ENCODE measurements at places on chromosomes 2 and 18.

DNA sequence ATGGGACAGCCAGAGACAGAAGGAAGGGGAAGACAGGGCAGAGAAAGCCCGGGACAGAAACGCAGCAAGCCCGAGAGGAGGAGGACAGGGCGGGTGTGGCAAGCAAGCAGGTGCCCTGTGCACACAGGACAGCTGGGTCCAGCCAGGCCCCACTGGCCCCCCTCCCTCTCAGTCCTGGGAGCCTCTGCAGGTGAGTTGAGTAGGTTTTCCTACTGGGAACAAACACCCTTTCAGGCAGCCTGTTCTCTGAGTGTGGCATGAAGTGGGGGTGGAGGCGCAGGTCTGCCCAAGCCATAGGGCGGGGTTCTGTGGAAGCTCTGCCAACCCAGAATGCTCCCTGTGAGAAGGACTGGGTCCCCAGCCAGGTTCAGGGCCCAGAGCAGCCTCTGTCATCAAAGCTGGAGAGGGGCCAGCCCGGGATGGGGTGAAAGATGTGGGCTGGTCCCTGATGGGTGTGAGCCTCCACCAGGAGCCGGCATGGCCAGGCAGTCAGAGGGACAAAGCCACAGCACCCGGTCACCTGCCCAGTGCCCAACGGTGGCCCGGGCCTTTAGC is 129.4 kb downstream of the TFCP2L1 start:
- DNase-seq = no peak

DNA sequence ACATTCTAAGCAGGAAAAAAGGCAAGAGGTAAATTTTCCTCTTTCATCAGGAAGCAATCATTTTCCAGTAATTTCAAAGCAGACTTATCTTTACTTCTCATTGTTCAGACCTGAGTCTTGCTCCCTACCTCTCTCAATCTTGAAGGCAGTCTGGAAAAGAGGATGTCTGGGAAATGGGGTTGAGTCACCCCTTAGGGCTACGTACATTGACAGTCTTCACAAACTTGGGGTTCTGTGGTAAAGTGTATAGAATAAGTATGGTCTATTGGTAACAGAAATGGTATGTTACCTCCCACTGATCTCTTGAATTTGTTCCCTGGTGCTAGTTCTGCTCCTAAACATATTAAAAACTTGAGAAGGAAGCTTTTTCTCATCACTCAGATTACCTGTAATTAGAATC is 361.3 kb downstream of the SS18 start:
- no peak for DNase-seq

- no peak for DNase-seq
Measured at GRCh38 chr2:147826278-147827087, 18.3 kb upstream of the ACVR2A start.

DNA sequence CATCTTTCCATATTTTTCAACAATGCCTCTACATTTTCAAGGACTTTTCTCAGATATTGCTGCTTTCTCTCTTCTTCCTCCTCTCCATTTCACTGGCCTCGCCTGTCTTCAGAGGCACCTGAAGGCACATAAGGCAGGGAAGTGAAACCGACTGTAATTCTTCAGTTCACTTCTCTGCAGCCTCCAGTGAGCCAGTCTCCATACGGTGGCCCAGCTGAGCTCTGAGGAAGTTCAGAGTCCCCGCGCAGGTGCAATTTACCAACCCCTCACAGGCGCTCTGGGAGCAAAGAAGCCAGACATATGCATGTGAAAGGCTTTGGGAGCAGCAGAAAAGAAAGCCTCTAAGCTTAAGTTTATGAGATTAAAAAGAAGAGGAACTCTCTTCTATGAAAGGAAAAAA is 12.4 kb downstream of the KLHL14 start:
- no peak for DNase-seq

Data from stimulated activated CD8-positive, alpha-beta memory T cell treated with anti-CD3 and anti-CD28 coated beads, Interleukin-4, amount 100 ng/mL, for 1 hour (primary cell).